CD4-positive, CD25-positive, alpha-beta regulatory T cell (primary cell): ENCODE measurements at places on chromosomes 5 and 9. TPM values are rescaled to one million over a fixed set of nuclear protein-coding genes. Genes with fewer than 3 reads are reported as not detected.
A peak's percentile ranks its signal among the peaks of the same experiment; 100 is the strongest.

Gene COMMD10
- polyA plus RNA-seq: 46.1 TPM

Gene SPATA31C1
- 0.19 TPM for polyA plus RNA-seq

Gene ARL10
- 2.3 TPM for polyA plus RNA-seq

Gene PLAC8L1
- not detected for polyA plus RNA-seq

Gene SLC36A3
- polyA plus RNA-seq: not detected

Gene KLF9
- polyA plus RNA-seq: 1.4 TPM

Gene MED10
- polyA plus RNA-seq: 101 TPM

DNA sequence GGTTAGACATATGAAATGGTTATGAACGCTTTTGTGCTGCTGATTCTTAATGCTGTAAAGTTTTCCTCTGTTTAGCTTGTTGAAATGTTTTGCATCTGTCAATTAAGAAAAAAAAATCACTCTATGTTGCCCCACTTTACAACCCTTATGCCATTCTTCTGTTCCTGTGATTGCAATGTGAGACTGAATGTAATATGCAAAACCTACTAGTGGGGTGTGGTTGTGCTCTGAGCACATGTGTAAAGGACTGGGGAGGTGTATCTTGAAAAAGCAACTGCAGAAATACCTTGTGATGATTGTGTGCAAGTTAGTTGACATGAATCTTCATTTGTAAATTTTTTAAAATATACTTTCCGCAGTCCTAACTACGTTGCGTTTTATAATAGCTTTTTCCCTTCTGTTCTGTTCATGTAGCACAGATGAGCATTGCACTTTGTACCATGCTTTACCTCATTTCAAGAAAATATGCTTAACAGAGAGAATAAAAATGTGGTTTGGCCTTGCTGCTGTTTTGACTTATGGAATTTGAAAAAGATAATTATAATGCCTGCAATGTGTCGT is 357.0 kb upstream of the PIK3R1 start:
- no peak for DNase-seq

GRCh38 chr5:102941111-102941510 is 178.8 kb downstream of the GIN1 start:
- no peak for DNase-seq

GRCh38 chr9:8337834-8338766 is 538.5 kb upstream of the DMAC1 start:
- no peak for DNase-seq

DNA sequence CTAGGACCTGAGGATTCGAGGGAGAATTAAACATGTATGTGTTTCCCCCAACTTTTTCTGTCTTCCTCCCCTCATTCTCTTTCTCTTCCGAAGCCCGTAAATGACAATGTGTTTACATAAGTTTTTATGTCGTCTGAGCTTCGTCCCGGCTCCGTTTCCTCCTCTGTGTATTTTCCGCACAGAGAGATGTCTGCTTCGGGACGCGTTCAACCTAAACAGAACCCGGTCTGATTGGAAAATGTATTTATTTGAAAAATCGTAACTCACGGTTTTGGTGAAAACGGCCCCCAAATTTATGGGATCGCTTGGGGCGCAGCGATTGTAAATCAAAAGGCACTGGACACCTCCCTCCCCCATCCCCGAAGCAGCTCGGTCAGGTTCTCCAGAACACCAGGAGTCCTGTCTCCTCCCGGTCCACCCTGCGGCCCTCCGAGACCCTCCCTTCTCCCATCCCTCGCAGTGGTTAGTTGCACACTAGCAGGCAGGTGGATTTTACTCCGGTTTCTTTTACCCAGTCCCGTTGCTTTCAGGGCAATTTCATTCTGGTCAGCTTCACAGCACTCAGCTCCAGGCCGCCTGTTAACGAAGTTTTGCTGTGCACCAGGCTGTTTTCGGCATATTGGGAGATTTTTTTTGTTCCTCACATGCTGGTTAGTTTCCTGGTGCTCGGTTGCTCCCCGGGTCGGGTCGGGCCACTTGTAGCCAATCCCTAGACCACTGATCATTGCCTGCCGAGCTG is 5.8 kb upstream of the HAND1 start:
- no peak for DNase-seq

DNA sequence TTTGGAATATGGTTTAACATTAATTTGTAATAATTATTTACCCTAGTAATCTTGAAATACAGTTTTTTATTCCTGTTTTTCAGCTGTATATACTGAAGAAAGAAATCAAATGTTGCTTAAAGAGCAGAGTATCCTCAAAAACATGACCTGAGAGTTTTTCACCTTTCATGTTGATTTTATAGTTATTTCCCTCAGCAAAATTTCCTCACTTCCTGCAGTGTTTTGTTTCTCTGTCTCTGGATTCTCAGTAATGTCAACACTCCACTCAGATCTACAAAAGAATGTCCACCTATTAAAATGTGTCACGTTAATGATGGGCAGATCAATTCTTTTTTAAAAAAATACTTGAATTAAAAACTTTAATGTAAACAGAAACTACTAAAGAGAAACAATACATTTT is 398.3 kb downstream of the ANXA1 start:
- no peak for DNase-seq

DNA sequence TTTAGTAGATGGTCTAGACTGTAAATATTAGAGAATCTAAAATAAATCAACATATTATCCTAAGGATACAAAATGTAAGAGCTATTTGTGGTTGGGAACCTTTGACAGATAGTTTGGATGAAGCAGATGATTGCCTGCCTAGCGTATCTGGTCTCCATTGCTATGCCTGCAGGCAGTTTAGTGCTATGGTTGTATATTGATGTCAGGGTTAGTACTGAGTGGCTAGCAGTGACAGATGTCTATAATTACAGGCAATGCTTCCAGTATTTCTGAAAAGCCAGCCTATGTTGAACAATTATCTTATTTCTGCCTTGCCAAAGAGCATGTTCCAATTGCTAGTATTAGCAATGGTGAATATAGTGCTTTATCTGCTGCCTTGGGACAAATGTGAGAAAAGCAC is 151.3 kb upstream of the TLX3 start:
- DNase-seq: no peak

DNA sequence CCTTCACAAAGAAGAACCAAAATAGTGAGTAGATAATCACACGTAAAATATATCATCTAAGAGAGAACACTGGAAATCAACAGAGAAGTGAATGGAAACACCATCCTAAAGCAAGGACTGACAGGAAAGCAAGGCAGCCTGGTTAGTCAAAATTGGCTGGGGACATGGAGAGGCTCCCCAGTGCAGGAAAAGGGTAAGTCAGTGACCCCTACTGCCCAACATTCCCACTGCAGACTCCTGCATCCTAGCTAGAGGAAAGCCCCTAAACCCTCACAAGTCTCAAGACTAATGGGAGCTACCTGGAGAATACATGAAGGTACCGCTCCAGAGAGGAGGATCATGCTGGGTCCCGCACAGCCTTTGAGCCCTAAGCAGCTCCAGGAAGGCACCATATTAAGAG is 60.1 kb downstream of the ZDHHC21 start:
- DNase-seq: no peak

DNA sequence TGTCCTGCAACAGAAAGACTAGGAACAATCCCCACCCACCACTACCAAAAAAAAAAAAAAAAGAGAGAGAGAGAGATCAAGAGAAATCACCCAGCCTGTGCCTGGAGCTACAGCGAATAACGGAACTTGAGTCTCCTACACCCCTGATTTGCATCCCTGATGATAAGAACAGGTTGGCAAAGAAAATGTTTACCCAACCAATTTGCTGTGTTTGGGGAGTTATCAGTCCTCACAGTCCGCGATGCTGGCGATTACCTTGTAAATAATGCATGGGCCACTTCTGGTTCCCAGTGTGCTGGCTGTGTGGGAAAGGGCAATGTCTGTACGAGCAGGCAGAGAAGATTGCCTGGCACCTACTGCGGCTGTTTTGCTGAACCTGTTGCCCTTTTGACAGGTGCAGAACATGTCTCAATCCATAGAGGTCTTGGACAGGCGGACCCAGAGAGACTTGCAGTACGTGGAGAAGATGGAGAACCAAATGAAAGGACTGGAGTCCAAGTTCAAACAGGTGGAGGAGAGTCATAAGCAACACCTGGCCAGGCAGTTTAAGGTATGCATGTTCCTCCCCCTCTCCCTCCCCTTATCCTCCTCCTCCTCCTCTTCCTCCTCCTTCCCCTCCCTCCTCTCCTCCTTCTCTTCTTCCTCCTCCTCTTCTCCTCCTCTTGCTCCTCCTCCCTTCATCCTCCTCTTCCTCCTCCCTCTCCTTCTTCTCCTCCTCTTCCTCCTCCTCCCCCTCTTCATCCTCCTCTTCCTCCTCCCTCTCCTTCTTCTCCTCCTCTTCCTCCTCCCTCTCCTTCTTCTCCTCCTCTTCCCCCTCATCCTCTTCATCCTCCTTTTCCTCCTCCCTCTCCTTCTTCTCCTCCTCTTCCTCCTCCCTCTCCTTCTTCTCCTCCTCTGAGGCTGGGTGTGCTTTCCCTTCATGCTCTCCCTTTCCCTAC is 8.3 kb downstream of the OLFM1 start:
- DNase-seq: no peak

DNA sequence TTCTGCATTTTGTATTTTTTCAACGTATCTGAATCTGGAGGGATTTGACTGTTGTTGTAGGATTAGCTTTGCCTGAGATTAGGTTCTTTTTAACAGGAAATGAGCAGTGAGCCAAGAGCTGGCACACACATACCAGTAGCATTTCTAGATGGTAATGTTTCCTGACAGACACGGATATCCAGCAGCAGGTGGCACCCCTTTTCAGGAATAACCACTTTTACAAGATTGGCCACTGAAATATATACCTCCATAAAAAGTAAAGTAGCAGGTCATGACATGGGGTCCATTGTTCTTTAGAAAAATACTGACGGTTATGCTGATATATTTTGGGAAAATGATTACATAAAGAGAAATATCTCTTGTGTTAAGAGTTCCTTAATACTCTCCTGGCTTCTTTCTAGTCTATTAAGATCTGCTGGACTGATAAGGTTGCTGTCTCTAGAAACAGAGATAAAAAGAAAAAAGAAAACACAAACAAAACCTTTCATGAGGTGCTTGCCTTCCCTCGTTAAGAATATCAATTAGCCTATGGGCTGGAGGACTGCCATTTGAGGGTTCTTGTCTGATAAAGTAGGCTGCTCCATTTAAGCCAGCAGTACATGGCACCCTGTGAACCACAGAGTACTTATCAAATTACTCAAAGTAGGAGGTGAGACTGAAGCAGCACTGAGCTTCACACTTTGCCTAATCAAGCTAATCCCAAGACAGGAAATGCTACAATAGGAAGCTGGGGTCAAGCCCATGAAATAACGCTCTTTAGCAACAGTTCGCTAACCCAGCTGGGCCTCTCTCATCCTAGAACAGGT is 101.6 kb upstream of the PCA3 start:
- no peak for DNase-seq

DNA sequence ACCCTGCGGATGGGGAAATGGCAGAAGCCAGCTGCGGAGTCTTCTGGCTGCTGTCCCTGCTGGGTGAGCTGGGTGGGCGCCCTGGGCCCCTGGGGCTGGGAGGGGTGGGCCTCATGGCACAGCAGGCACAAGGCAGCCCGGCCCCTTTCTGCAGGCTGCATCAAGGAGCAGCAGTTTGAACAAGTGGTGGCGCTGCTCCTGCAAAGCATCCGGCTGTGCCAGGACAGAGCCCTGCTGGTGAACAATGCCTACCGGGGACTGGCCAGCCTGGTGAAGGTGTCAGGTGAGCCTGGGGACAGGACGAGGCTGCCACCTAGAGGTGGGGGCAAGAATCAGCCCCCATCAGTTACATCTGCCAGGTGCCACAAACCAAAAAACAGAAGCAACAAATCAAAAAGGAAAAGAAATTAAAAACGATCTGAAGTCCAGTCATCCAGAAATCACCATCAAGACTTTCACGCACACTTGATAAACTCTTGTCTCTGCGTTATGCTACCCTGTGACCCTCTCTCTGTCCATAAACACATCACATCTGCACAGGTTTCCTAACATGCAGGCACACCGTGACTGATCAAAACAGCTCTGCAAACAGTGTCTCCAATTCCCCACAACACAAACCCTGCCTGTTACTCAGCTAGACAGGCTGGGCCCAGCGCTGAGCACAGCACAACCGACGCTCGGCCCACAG is 13.9 kb downstream of the REXO4 start:
- peak; percentile 48 for DNase-seq

GRCh38 chr5:107605596-107606125 is 65.1 kb downstream of the EFNA5 start:
- no peak for DNase-seq

DNA sequence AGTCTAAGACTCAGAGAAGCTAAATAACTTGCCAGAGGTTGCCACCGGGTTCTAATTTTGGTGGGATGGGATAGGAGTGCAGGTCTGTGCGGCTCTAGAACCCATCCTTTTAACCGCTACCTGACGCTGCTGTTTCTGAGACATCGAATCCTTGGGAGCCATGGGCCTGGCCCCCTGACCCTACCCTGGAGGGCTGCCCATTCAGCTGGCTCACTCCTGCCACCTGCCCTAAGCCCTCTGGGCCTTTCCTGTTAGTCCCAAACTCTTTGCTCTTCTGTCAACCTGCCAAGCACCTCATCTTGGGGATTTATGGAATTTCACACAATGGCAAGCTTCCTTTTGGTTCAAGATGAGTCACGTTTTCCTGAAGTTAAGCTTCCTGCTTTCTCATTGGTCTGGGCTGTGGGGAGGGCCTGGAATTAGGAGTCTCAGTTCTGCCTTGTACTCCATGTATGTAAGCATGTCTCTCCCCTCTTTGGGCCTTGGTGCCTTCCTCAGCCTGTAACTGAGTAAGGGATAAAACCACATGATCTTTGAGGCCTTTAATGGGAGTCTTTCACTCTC is 26.6 kb downstream of the ENHO start:
- no peak for DNase-seq

GRCh38 chr9:113649054-113649453 is 185.5 kb downstream of the RGS3 start:
- no peak for DNase-seq

DNA sequence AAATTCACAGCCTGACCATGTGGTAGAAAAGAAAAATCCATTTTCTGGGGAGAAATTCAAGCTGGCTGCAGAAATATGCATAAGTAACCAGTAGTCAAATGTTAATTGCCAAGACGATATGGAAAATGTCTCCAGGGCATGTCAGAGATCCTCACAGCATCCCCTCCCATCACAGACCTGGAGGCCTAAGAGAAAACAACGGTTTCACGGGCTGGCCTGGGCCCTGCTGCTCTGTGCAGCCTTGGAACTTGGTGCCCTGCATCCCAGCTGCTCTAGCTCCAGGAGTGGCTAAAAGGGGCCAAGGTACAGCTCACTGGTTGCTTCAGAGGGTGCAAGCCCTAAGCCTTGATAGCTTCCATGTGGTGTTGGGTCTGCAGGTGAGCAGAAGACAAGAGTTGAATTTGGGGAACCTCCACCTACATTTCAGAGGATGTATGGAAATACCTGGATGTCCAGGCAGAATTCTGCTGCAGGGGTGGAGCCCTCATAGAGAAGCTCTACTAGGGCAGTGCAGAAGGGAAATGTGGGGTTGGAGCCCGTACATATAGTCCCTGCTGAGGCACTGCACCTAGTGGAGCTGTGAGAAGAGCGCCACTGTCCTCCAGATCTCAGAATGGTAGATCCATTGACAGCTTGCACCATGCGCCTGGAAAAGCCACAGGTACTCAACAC is 49.7 kb downstream of the PTBP3 start:
- DNase-seq: no peak
